ENCODE measurements at places on chromosomes 6 and 20.

GRCh38 chr6:136415351-136416007 is 125.8 kb upstream of the BCLAF1 start:
- H3K4me1 ChIP-seq, result no peaks in the 10 kb centered on the region
- no peak overlapping the region for H3K4me3 ChIP-seq
- H3K27ac ChIP-seq, result no peak overlapping the region
- no peaks in the 10 kb centered on the region for H3K27me3 ChIP-seq

DNA sequence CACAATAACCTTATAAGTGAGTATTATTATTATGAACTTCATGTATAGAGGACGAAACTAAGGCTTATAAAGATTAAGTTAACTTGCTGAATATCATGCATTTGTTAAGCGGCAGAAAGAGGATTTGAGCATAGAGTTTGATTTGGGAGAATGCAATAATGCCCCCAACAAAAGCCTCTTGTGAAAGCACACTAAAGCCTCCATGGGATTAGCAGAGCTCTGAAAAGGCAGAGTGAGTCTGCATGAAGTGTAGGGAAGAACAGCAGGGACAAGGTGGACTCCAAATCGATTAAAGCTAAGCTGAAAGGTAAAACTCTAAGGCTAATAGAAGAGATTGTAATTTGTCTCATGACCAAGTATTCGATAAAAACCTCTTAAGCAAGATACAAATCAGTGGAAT is 100.3 kb downstream of the SH3BGRL2 start:
- DNase-seq, result no peak
- H3K4me1 ChIP-seq, result no peaks in the 10 kb centered on the region
- no peak overlapping the region for H3K4me3 ChIP-seq
- no peaks in the 10 kb centered on the region for H3K36me3 ChIP-seq
- H3K27ac ChIP-seq, result no peak overlapping the region

DNA sequence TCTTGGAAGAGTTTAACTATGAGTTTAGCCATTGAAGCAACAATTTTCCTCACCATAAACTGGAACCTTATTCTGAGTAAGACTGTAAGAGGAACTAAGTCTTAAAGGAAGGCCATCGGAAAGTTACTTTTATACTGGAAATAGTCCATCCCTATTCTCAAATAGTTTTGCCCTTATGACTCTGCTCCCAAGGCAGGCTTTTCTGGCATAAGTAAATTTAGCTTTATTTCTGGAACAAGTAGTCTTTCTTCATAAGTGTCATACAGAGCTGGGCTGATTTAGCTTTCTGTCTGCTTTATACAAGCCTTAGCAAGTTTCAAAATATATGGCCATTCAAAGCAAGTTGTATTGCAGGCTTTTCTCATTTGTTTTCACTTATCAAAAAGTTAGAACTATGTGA is 328.1 kb downstream of the HACE1 start:
- H3K36me3 ChIP-seq, result no peaks in the 10 kb centered on the region
- H3K4me3 ChIP-seq, result no peak overlapping the region
- no peak overlapping the region for H3K27ac ChIP-seq
- no peaks in the 10 kb centered on the region for H3K27me3 ChIP-seq

GRCh38 chr20:38842026-38842425 is 36.5 kb downstream of the PPP1R16B start:
- H3K27me3 ChIP-seq, result no peaks in the 10 kb centered on the region
- no peak for DNase-seq
- no peak overlapping the region for H3K27ac ChIP-seq
- no peaks in the 10 kb centered on the region for H3K4me1 ChIP-seq

- no peaks in the 10 kb centered on the region for H3K27me3 ChIP-seq
- H3K4me1 ChIP-seq, result no peaks in the 10 kb centered on the region
- no peaks in the 10 kb centered on the region for H3K36me3 ChIP-seq
- H3K27ac ChIP-seq, result no peak overlapping the region
Measured at GRCh38 chr6:22673474-22673873, 104.1 kb downstream of the HDGFL1 start.

- DNase-seq, result no peak
- H3K27me3 ChIP-seq, result no peaks in the 10 kb centered on the region
- no peak overlapping the region for H3K4me3 ChIP-seq
- no peaks in the 10 kb centered on the region for H3K4me1 ChIP-seq
Measured at GRCh38 chr6:63278916-63279315, 40.9 kb downstream of the LGSN start.

GRCh38 chr6:134115715-134116074 is 63.3 kb upstream of the SLC2A12 start:
- no peak overlapping the region for H3K4me3 ChIP-seq
- H3K4me1 ChIP-seq, result no peaks in the 10 kb centered on the region
- H3K27me3 ChIP-seq, result no peaks in the 10 kb centered on the region

DNA sequence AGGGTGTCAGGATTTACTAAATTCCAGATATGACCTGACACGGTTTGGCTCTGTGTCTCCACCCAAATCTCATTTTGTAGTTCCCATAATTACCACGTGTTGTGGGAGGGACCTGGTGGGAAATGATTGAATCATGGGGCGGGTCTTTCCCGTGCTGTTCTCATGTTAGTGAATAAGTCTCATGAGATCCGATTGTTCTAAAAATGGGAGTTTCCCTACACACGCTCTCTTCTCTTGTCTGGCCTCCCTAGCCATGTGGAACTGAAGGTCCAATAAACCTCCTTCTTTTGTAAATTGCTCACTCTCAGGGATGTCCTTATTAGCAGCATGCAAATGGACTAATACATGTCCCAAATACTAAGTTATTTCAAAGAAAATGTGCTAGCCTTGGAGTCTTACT is 121.1 kb downstream of the CENPW start:
- no peaks in the 10 kb centered on the region for H3K27me3 ChIP-seq
- no peak for DNase-seq
- H3K36me3 ChIP-seq, result no peaks in the 10 kb centered on the region
- no peak overlapping the region for H3K4me3 ChIP-seq
- no peak overlapping the region for H3K27ac ChIP-seq

DNA sequence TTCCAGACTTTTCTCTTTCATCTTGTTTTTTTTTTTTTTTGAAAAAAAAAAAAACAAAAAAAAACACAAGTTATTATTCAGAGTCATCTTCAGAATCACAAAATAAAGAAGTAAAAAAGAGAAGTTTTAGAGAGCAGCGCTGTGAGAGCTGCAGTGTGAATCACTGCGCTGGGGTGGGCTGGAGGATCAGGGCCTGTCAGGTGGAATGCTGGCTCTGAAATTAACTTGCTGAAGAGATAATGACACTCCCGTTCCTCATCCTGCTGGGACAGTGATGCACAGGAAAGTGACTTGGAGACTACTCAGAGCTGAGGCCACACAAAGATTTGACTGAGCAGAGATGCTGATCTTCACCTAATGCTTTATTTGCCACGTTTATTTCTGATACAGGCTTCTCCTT is 42.7 kb upstream of the CLDN20 start:
- H3K4me1 ChIP-seq, result peaks cover 3% of the 10 kb centered on the region
- no peak for DNase-seq
- H3K27ac ChIP-seq, result no peak overlapping the region
- no peaks in the 10 kb centered on the region for H3K36me3 ChIP-seq

GRCh38 chr20:300345-300990 is 3.1 kb downstream of the ZCCHC3 start:
- no peaks in the 10 kb centered on the region for H3K36me3 ChIP-seq
- peaks cover 16% of the 10 kb centered on the region for H3K4me1 ChIP-seq
- peak overlapping the region; percentile 80 for H3K27ac ChIP-seq
- H3K4me3 ChIP-seq, result peak overlapping the region; percentile 69

DNA sequence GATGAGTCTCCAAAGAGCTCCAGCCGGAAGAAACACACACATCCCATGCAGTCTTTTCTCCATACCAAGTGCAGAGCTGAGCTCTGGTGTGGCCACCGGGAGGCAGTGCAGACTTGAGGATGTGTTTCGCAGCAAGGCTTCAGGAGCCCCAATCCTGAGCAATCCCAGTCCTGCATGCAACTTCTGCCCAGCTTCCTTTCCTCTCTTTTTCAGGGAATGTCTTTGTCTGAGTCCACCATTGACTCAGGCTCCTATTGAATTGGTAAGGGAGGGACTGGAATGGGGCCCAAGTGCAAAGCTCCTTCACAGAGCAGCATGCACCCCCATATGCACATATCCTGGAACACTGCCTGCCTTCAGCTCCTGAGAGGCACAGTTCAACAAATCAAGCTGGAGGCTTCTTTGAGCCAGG is 50.5 kb upstream of the ASIP start:
- no peaks in the 10 kb centered on the region for H3K4me1 ChIP-seq
- H3K4me3 ChIP-seq, result no peak overlapping the region
- DNase-seq, result peak; percentile 84
- H3K36me3 ChIP-seq, result no peaks in the 10 kb centered on the region
